NCI-H1417 treated with DMSO at 0.1 percent for 48 hours (cell line): ENCODE measurements at places on chromosomes 16 and 17.

GRCh38 chr16:55917373-55918160 lies 42.4 kb upstream of the CES5A start:
- DNase-seq = no peak

DNA sequence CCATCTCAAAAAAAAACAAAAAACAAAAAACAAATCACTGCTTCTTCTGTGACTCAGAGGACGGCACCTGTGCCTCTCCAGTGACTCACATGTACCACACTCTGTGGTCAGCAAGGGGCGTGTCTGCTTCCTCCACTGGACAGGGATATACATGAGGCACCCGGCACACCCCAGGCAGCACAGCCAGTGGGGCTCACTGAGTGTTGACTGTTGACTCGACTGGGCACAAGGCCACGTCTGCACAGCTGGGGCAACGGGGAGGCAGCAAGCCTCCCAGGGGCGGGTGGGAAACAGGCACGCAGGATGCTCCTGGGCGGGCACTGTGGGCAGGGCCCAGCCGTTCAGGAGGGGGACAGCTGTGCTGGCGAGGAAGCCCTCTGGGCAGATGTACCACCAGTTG lies 64.1 kb downstream of the TIMM22 start:
- DNase-seq = no peak

GRCh38 chr17:49520386-49521087 lies 25.4 kb downstream of the NGFR start:
- DNase-seq = no peak

DNA sequence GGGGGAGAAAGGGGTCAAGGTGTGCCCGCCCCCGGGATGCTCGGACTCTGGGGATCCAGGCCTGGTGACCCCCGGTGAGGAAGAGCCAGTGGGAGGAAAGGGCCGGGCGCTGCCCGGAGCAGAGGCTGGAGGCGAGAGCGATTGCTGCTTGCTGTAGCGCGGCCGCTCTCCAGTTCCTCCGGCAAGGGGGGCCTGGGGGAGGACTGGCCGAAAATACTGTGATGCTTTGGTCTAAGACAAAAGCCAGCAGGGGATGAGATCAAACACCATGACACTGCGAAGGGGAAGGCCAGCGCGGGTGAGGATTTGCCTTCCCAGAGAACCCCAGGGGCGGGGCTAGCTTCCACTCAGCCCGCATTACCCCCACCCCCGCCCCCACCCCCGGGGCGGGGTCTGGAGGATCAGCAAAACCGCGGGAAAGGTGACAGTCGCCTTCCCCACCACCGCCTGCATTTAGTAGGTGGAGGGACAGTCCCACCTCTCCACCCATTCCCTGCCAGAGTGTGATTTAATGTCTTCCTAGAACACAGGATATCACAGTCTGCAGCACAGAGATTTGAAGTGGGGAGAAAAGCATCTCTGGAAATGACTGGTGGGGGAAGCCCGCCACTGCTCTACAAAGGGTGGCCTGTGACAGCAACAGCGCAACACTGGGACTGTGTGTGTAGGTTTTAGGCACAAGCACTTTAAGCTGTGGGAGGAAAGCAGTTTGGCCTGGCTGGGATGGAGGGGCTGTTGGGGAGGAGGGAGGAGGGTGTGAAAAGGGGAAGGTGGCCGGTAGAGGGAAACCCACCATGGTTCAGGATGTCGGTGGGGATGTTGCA lies 25.7 kb downstream of the MRC2 start:
- DNase-seq = peak; percentile 31

- no peak for DNase-seq
These were observed 50.9 kb upstream of the MTSS2 start for GRCh38 chr16:70736465-70737376.

GRCh38 chr17:17206913-17207335 lies 791 bp upstream of the PLD6 start:
- DNase-seq = no peak

DNA sequence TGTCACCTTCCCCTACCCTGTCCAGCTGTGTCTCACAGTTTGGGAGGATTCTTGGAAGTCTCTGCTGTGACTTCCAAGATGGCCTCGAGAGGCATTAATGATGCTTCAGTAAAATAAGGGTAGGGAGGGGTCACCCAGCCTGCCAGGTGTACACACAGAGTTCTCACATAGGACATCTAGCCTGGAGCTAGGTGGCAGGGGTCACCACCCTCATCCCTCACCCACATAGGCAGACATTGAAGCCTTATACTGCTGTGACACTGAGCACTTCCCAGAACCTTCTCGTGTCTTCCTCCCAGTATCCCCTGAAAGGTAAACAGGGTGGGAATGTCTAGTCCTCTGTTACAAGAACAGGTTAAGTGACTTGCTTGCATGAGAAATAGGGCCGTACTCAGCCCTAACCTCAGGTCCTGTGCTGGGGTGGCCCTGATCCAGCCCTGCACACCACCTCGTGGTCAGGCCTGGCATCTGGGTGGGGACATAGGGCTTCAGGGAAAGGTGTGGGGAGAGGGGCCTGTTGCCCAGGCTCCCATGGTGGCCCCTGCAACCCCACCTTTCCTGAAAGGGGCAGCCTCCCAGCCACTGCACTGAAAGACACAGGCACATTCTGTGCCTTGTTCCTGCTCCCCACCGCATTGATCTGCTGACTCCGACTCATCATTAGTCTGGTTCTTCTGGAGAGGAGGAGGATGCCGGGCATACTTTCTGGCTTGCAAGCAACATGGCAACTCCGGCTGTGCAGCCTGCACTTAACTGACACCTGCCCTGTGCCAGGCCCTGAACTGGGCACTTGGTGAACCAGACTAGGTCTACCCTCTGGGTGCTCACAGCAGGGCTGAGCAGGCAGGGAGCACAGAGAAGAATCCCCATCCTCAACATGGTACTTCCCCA lies 3.6 kb upstream of the MMP15 start:
- DNase-seq = no peak

DNA sequence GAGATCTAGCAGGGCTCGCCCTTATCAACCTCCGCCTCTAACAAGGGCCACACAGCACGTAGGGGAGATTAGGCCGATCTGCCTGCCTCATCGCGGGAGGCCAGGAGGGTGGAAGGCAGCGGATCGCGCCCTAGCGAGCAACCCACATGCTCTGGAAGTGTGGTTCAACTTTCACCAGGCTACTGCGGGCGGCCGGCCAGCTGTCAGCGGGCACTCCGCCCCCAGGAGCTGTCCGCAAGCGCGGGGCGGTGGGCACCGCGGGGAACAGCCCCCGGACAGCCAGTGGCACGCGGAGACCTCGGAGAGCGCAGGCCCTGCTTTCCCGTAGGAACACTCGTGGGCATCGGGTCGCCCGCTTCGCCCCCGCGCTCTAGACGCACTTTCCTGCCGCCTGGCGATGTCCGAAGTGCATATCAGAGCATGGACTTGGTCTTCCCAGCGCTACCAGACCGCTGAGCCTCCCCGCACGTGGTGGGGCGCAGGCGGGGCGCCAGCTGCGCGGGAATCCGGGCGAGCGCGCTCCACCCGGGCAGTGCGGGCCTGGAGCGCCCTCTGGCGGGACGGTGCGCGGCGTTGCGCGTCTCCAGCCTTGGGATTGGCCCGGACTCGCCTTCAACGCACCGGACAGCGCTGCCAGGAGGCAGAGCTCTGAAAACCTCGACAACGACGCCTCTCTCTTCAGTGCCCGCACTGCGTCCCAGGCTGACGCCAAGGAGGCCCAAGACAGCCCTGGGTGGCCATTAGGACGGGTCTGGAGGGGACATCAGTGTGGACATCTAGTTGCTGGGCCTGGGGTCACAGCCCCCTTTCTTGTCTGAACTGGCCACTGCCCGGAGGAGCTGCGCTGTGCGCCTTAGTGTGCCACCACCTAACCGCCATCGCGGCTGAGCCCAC lies 3.6 kb upstream of the ZNHIT3 start:
- DNase-seq = peak; percentile 21

GRCh38 chr17:80665792-80666191 lies 121.2 kb downstream of the RPTOR start:
- DNase-seq = no peak

DNA sequence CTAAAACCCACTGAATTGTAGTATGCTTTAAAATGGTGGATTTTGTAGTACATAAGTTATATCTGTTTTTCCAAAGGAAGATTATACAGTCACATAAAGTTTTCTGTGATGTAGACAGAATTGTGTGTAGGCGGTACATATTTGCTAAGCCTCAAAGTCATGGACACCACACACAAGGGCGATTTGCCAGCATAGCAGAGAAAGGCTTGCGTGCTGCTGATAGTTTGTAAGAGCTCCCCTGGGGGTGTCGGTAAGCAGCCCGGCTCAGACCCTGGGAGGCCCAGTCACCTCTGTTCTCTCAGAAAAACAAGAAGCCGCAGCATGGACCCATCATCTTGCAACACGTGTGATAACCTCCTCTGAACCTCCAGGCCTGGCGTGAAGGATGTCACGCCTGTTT lies 38.3 kb upstream of the AKTIP start:
- DNase-seq = no peak

GRCh38 chr16:11640987-11641817 lies 27.1 kb upstream of the SNN start:
- no peak for DNase-seq

- DNase-seq = no peak
These were observed 32.7 kb upstream of the PIK3R6 start for GRCh38 chr17:8900207-8900606.

DNA sequence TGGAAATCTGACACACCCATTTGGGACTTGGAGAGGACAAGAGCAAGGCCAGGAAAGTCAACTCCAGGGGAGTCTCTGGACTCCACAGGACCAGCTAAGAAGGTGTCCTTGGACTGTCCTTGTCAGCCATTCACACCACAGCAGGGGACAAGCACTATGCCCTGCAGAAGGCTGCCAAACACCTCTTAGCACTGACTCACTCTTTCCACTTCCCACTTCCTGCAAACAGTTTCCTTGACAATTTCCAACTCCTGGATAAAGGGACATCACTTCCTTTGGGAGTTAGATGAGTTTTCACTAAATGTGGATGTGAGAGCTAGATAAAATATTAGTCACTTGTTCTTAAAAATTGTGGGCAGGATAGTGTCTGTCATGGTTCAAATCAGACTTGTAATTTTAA lies 37.8 kb upstream of the BCAR1 start:
- no peak for DNase-seq

- DNase-seq = no peak
These were observed 31.0 kb downstream of the LDHD start for GRCh38 chr16:75085556-75085955.

DNA sequence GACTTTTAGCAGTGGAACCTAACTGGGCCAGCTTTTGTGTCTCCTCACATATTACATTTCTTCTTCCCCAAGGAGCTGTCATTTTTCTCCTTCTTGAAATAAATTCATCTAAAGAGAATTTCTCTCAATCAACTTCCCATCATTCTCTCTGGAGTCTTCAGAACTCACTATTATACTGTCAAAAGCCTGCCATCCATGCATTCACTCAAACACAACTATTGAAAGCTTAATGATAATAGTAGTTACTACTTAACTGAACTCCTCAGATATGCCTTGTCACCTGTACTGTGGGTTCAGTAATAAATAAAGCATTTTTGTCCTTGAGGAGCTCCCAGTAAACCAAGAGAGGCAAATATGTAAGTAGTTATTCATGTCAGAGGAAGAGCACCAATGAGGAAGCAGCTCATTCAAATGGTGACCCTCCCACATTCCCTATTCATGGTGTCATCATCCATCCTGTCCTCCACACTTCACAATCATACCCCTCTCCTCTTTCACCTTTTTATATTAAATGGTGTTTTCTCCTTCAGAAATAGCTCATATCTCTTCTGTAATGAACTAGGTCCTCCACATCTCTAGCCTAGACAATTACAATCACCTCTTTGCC lies 162.6 kb downstream of the CA10 start:
- no peak for DNase-seq

- DNase-seq = no peak
These were observed 7.0 kb downstream of the KNOP1 start for GRCh38 chr16:19710991-19711545.

DNA sequence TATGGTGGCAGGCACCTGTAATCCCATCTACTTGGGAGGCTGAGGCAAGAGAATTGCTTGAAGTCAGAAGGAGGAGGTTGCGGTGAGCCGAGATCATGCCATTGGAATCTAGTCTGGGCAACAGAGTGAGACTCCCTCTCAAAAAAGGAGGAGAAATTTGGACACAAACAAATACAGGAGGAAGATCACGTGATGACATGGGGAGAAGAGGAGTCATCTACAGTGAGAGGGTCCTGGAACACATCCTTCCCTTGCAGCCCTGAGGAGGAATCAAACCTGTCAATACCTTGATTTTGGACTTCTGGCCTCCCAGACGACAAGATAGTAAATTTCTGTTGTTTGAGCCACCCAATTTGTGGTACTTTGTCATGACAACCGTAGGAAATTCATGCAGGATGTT lies 671.9 kb upstream of the EEF2KMT start:
- DNase-seq = no peak

DNA sequence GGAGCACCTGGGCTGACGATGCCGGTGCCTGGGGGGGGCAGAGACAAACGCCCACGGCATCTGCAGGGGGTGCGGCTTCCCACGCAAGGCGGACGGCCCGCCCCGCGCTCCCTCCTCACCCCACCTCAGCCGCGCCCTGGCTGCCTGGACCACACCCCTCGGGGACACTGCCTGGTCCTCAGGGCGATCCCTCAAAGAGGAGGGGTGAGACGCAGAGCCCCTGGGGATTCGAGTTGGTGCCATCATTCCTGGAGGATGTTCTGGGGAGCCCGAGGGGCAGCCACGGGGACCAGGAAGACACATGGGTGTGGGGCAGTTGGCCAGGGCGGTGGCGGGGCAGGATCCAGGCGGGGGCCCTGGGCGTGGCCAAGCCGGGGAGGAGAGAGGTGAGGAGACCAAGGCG lies 3.9 kb downstream of the IGFALS start:
- no peak for DNase-seq

- DNase-seq = peak; percentile 67
These were observed at the start of gene RHOT1 for GRCh38 chr17:32142038-32142856. Gene RHOT1 (plus strand): TSS chr17:32142502. CDS start chr17:32142693, 191 bp downstream.

DNA sequence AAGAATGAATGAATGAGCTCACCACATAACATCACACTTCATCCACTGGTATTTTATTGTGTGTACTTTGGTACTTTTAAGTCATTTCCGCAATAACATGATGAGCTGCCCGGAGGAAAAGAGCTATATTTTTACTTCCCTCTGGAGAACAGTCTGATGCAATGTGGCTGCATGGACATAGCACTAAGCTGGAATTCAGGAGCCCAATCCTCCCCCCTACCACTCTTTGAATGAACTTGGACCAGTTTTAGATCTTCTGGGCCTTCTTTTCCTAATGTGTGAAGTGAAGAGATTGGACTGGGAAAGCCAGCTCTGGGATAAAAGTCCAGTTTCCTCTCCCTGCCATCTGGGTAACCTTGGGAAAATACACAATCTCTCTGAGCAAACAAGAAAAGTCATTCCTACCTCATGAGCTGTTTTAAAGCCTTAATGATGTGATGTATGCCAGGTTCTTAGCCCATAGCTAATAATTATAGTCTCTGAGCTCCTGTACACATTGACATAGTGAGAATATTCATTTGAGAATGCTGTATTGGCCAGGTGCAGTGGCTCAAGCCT lies 79.3 kb downstream of the ABCC12 start:
- DNase-seq = no peak

- no peak for DNase-seq
These were observed 17.3 kb upstream of the RBL2 start for GRCh38 chr16:53417011-53417410.

DNA sequence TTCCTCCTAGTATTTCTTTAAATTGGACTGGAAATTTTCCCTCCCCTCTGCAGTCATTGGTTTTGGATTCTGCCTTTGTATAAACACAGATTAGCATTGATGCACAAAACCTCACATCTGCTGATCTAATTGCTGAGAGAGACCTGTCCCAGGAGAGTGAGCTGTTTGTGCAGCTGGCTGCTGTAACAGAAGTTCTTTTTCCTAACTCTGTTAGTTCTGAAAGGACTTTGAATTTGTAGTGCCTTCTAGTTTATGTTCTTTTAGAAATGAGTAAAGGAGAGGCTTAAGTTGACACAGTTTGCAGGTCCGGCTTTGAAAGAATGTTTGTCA lies 45.2 kb upstream of the KPNB1 start:
- DNase-seq = no peak
